ENCODE measurements at places on chromosomes 12 and 14. TPM values are rescaled to one million over a fixed set of nuclear protein-coding genes. Genes with fewer than 3 reads are reported as not detected.

DNA sequence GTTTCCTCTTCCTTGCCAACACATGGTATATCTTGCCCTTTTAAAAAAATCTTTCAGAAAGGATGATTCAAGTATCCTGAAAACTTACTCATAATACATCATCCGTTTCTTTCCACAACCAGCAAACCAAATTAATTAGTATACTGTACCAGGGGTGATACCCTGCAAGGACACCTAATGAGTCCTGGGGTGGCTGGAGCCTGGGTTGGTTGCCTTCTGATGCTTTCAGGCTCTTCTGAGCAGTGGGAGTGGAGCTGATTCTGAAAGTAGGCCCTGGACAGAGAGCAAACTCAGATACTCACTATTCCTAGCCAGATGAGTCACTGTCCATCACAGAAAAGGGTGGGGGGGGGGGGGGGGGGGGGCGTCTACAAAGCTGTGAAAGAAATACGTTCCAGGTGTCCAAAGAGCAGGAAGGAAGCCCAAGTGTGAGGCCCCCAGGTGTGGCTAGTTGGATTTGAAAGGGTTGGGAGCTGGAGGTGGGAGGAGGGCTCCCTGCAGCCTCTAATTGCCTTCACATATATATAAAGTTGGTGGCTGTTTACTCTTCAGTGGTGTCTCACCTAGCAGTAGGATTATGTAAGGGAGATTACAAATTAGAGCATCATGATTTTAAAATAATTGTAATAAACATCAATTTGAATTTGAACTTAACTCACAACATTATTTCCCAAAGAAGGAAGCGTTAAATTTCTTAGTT is 36.5 kb downstream of the FBXO33 start:
- DNase-seq, result no peak

The INHBE gene
- not detected for total RNA-seq

- DNase-seq, result no peak
Observed at GRCh38 chr14:97432586-97432985, 635.4 kb downstream of the VRK1 start.

DNA sequence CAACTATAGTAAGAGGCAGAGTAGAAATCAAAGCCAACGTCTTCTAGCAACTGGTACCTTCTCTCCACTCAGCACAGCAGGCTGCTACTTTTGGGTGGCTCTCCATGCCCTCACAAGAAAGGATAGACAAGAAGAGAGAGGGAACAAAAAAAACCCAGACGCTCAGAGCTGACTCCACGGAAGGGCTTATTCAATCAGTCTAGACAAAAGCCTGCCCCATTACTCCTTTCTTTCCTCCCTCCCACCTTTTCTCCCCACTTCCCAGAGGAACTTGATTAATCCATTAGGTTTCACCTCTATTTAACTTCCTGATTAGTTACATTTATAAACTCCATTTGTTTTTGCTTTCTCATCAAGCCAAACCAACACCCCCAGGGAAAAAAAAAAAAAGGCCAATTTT is 71.1 kb upstream of the CCDC60 start:
- no peak for DNase-seq

DNA sequence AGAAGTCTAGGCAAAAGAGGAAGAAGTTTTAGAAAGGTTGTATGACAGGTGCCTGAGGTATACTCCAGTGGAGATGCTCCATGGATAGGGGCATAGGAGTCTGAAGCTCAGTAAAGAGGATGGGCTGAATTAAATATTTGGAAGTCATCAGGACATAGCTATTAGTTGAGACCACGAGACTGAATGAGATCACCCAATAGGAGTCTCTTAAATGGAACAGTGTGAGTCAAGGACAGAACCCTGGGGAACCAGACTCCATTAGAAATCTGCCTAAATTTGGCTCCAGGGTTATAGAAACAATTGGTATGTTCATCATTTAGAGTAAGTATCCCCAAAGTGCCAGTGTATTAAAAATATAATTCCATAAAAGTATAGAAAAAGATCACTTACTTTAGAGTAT is 172.6 kb downstream of the PRKCH start:
- DNase-seq, result no peak

The CDK2 gene
- 30.8 TPM for total RNA-seq

The PITPNM2 gene
- total RNA-seq, result 36.9 TPM

Data from naive thymus-derived CD8-positive, alpha-beta T cell (primary cell).